Amniotic stem cell (primary cell): ENCODE measurements at places on chromosomes 13 and 19.

DNA sequence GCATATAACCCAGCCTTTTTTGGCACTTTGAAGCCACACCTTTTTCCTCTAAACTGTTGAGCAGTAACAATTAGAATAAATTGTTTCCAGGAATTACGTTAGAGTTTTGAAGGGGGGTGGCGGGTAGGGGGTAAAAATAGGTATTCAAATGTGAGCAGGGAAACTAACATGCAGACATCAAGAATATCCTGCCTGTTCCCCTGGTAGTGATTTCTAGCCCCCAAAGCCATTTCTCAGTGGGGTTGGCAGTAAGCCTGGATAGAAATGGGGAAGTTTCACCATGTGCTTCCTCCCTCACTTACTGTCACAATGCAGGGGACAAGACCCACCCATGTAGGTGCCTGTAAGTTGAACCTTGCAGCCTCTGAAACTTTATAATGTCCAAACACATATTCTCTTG, 3.8 kb downstream of the DOCK9 start:
- DNase-seq: no peak

DNA sequence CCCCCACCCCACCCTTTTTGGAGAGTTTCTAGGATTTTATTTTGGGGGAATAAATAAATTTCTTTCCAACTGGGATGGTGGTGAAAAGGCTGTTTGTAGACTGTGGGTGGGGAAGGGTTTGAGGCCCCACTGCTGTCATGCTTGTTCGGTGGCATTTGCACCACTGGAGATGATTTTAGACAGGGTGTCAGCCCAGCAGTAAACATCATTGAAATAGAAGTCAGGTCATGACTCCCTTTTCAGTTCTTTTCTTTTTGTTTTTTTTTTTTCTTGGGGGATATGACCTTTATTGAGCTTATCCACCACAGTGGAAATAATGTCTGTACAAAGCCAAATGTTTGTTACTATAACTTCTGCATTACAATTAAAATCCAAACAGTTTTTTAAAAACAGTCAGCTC, 14.1 kb downstream of the UBAC2 start:
- no peak for DNase-seq

GRCh38 chr13:26784704-26785639, 24.4 kb upstream of the GPR12 start:
- DNase-seq: no peak

- DNase-seq: no peak
Observed at GRCh38 chr19:27780367-27781075, 1432.4 kb downstream of the UQCRFS1 start.

- no peak for DNase-seq
Observed at GRCh38 chr13:103878891-103879605, 812.8 kb upstream of the SLC10A2 start.
